ENCODE measurements at places on chromosomes 6 and 20.

DNA sequence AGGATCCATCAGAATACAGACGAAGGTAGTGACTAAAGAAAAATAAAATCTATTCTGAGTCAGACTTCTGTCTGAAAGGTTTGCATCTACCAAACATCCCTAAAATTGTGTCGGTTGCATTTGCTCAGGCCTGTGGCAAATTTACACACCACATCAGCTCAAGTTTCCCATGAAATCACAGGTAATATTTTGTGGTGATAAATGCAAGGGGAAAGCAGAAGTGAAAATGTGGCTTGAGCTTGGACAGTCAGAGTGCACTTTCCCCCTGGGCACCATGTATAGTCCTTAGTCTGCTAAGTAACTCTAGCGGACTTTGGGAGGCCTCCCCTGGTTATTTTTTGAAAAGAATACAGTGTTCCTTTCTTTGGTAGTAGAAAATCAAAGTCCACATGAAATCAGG is 159.1 kb downstream of the PKHD1 start:
- DNase-seq: no peak

DNA sequence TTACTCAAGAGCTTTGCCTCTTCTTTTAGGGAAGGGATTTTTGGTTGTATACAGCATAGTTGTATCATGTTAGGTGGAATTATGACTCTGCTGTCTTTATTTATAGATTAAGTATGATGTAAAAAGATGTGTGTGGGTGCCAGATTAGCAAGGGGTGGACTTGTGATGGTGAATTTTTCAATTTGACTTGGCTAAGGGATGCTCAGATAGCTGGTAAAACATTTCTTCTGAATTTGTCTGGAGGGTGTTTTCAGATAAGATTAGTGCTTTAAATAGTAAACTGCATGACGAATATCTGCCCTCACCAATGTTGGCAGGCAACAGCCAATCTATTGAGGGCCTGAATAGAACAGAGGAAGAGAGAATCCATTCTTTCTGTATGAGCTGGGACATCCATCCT is 173.3 kb upstream of the TNFAIP3 start:
- DNase-seq: no peak

DNA sequence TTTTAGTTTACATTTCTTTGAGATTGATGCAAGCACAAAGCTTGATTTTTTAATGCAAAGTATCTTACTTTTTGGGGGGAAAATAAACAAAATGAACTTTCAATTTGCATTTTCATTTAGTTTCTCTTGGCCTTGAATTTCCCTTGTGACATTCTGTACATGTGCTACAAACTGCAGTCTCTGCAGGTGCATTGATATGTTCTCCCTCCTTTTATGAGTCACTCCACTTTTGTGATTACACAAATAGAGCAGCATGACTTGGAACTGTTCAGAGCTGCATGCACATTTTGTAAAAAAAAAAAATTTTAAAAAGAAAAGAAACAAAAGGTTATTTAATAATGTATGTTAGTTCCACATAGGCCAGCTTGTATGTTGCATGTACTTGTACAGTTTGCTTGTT is 220.0 kb upstream of the KCNQ5 start:
- no peak for DNase-seq

DNA sequence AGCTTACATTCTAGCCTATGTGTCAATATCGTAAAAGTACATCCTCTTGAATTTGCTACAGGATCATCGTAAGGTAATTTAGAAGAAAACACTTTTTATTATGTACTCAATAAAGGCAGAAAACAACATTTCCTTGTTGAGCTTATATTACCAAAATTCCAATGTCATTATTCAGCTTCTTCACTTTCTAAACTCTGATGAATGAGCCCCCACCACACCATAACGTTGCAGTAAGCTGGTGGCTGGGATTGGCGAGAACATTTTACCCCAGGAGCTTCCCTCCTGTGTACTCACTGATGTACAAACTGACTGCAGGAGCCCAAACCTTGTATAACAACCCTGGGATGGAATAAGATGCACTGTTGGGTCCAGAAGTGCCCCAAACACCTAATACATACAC is 238.1 kb upstream of the MARCKS start:
- DNase-seq: no peak

- no peak for DNase-seq
Measured at GRCh38 chr20:50099113-50099512, 13.8 kb downstream of the UBE2V1 start.

DNA sequence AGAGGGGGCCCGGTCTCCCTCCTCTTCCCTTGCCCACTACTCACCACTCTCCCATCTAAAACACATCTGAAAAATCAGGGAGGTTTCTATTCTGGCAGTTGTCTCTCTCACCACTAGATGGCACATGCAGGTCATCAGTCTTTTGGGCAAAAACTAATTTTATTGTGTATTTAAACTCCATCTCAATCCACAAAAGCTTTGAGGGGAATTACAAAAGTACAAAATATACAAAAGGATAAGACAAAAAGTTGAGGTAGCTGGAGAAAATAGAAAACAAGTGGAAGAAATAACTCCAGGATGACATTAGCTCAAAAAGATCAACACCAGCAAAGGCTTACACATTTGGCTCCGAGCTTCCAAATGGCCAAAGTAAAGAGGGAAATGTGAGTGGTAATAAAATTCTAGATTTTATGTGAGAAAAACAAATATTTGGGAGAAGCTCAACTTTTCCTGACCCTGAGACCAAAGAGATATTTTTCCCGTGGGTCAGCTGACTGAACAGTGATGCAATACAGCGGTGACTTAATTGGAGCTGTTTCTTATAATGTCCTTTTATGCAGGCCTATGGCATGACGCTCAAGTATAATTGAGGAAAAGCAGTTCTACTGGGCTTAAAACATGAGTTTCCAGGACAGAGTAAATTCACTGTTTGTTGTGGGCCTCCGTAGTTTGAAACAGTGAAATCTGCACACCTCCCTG is 79.8 kb upstream of the CHD6 start:
- DNase-seq: peak; percentile 16

DNA sequence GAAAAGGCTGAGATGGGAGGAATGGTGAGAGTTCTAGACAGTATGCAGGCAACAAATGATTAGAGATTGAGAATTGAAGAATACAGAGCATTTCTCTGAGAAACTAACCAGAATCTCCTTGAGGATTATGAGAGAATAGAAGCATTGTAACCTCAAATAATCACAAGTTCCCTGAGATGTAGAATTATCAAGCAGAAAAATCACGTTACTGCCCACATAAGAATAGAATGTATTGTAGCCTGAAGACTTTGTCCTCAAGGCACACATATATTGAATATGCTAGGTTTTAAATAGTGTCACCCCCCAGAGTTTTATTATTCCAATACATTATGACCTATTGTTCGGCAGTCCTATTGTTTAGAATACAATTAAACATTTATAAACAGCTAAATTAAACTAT is 57.2 kb downstream of the CNKSR3 start:
- no peak for DNase-seq

DNA sequence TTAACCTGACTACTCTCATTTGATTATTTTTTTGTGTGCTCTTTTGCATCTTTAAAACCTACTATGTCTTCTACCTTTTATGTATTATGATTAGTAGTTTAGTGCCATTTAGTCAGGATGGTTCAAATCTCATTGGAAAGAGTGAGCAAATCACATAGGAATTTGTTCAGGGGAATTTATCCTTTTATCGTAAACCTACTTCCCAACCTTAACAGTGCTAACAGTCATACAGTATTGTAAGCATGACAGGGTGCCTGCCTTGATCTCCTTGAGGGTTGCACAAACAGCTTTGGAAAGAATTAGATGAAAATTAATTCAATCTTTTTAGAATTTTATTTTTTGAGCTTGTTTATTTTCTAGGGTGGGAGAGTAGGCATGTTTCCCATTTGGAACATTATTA is 18.3 kb downstream of the RNF8 start:
- no peak for DNase-seq

- DNase-seq: no peak
Measured at GRCh38 chr20:34179637-34180360, 61.4 kb upstream of the ASIP start.

- no peak for DNase-seq
Measured at GRCh38 chr6:88165087-88165843, 882 bp downstream of the CNR1 start.

- peak; percentile 38 for DNase-seq
Measured at GRCh38 chr6:83615025-83615999, 93.6 kb downstream of the SNAP91 start.

DNA sequence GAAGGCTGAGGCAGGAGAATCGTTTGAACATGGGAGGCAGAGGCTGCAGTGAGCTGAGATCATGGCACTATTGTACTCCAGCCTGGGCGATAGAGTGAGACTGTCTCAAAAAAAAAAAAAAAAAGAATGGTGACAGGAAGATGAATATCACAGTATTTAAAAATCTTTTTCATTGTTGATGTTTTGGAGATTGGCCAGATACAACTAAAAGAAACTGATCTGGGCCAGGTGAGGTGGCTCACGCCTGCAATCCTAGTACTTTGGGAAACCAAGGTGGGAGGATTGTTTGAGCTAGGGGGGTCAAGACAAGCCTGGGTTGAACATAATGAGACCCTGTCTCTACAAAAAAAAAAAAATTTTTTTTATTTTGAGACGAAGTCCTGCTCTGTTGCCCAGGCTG is 52.1 kb downstream of the TRAF3IP2 start:
- DNase-seq: no peak

DNA sequence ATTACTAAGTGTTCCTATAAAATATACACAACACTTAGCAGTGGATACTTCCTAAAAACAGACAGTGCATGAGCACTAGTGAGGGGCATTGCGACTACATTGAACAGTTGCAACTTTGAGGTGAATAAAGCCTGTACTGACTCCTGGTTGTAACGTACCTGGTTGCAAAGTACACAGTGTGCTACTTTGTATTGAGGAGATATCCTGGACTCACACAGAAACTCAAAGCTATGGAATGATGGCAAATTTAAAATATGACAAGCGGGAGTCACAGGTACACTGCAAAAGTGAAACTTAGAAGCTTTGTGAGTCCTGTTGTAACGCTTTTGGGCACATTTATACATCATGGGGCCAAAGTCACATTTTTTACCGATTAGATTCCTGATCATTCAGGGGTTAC is 55.6 kb upstream of the HLA-A start:
- DNase-seq: no peak

- DNase-seq: peak; percentile 70
Measured at GRCh38 chr6:163414117-163414945, at the start of gene QKI. TSS of gene QKI (plus strand) at chr6:163414718. CDS start at chr6:163415194, 476 bp downstream.

DNA sequence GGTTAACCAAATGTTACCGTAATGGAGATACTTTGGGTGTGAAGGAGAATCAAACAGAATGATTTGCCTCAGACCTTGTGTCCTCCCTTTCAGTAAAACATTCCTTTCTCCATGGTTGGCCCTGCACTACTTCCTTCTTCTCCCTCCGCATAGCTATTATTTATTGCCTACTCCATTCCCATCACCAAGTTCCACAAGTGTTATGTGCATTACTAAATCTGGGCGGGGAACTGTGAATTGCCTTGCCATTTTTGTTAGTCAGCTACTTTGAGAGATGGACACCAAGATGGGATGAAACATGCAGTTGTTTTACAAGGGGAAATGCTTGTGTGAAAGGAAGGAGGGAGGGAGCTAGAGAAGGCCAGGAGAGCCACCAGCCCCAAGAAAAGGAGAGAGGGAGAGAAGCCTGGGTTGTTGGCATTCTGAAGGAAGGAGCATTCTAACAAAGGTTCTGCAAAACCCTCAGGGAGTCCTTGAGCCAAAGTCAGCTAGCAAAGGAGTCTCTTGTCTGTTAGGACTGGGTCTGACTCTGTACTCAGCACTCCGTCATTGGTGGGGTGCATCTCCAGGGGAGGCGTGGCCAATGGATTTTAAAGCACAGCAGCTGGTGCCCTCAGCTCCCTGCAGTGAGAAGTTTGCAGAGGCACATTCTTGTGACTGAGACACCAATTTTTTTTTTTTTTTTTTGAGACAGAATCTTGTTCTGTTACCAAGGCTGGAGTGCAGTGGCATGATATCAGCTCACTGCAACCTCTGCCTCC is 83.6 kb upstream of the CHD6 start:
- DNase-seq: no peak

DNA sequence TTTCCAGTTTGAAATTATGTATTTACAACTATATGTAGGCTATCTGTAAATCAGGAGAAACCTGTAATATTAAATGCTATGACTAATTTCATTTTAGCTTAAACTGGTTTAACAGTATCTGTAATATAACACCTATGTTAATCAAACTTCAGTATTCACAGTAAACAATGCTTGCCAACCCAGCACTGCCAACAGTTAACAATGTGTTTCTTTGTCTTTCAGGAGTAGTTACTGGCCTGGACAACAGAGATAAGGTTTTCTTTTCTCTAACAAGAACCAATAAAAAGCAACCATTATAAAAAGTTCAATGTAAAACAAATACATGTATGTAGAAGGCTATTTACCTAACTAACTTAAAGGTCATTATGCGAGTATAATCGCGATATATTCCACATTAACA is 158.8 kb downstream of the CDK19 start:
- DNase-seq: no peak

- DNase-seq: peak; percentile 71
Measured at GRCh38 chr20:63574156-63574828, at the start of gene HELZ2. TSS of gene HELZ2 (minus strand) at chr20:63574239. CDS start at chr20:63572385, 1,854 bp downstream.

GRCh38 chr20:24051160-24051559 is 62.6 kb upstream of the GGTLC1 start:
- DNase-seq: no peak

DNA sequence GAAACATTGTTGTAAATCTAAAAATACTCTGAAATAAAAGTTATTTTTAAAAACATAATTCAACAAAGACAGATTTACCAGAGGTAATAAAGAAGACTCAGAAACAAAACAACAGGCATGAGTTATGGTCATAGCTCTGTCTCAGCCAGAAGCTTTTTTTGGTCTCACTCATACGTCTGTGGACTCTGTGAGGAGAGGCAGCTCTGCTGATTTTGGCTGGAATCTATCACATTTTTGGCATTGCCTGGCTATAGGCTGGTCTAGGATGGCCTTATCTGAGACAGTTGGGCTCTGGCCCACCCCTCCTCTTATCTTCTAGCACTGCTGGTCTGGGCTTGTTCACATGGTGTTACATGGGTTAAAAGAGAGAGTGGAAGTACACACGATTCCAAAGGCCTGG is 514.0 kb upstream of the BTBD3 start:
- no peak for DNase-seq

GRCh38 chr20:35742741-35743523 is 872 bp upstream of the RBM39 start:
- DNase-seq: no peak

DNA sequence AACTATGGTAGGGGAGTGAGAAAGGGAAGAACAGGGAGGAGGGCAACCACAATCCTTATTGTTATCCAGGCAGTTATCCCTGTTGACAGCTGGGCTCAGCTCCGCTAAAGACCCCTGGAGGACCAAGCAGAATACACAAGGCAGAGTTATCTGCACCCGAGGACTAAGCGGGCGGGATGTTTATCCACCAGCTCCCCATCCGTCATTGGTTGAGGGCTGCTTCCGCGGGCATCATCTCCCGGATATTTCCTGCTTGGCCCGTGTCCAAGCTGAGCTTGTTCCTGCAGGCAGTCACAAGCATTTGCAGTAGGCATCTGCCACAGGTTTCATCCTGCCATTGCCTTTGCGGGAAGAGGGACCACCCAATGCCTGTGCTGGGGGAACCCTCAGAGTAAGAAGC is 102.1 kb downstream of the DLGAP4 start:
- no peak for DNase-seq

- DNase-seq: no peak
Measured at GRCh38 chr6:14502551-14502950, 385.0 kb downstream of the CD83 start.

- no peak for DNase-seq
Measured at GRCh38 chr6:72784071-72784470, 162.2 kb downstream of the KCNQ5 start.
